Stimulated activated CD8-positive, alpha-beta memory T cell treated with anti-CD3 and anti-CD28 coated beads, Interleukin-4, amount 100 ng/mL, for 48 hours (primary cell): ENCODE measurements at places on chromosomes 7 and 10.

DNA sequence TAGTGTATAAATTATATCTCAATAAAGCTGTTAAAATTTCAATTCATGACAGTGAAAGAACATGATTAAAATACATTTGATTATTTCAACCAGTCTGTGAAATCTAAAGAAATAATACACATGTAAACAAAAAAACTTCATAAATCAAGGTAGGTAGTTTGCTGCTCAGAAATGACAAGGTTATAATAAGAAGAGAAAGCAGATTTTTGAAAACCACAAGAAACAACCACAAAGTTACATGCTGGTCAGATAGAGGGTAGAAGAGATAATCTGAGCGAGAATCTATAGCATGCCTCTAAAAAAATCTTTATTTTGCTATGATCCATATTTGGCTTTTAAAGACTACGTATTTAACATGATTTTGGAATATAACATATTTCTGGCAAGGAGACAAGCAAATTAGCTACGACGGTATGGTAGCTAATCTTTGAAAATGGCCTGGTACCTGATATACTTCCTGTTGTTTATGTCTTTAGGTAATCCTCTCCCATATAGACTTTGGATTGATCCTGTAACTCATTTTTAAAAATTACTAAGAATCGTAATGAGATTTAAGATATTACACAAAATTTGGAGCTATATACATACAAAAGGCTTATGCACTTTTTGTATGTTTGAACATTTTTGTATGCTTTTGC lies 23.5 kb upstream of the VCL start:
- DNase-seq, result no peak

GRCh38 chr10:58023341-58024073 lies 244.2 kb downstream of the IPMK start:
- DNase-seq, result no peak

DNA sequence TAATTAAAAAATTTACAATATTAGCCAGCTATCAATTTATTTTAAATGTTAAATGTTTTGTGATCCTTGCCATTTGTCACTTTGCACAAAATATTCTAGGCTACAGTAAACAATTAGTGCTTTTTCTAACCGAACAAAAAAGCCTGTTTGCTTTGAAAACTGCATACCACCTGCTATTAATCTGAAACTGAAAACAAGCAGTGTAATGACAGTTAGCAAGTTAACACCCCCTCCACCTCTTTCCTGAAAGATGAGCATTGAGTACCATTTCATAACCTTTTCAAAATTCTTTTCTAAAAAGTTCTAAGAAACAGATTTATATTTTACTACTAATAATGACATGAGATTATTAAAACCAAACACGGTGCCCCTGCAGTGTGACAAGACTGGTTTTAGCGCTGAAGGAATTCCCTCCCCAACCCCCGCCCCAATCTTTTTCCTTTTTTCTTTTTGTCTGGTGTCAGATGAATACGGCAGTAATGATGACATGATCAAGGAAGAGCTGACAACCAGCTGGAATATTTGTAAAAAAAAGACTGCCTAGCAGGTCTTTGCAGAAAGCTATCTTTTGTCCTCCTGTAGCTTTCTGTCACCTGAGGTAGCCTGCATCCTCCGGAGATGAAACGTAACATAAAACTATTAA lies 175.6 kb downstream of the CHCHD3 start:
- DNase-seq, result no peak

- no peak for DNase-seq
These were observed 212.6 kb downstream of the CHCHD3 start for GRCh38 chr7:132869166-132869861.

DNA sequence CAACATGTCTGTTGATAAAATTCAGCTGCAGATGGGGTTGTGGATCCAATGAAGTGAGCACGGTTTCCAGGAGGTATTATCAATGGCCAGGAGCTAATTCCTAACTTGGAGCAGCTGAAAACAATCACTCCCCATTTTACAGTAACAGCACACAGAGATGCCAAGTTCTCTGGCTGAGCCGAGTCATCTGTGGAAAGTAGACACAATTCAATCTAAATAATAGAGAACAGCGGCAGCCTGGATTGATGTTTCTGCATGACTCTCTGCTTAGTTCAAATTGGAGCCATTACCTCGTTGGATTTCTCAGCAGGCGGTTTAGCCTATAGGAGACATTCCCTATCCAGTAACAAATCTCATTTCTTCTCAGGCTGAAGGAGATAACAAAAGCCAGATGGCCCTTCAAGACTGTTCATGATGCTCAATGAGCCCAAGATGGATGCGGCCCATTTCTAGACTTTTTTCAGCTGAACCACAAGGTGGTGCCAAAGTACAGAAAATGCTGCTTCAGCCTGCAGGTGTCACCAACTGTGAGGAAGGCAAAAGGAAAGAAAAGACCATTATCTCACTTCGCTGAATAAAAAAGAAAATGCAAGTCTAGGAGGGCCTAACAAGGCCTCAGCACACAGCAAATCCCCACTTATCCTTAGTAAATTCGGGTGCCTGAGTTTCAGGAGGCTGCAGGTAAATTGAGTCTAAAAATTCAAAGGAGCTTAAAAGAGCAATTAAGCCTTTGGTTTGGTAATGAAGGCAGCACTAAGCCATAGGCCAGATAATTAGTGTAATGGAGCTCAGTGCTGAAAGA lies 83.7 kb downstream of the SLC16A9 start:
- DNase-seq, result no peak

- DNase-seq, result no peak
These were observed 71.7 kb upstream of the DOCK1 start for GRCh38 chr10:126833542-126833941.

GRCh38 chr7:51090411-51090810 lies 226.2 kb downstream of the COBL start:
- no peak for DNase-seq

- DNase-seq, result no peak
These were observed 15.8 kb downstream of the MAT1A start for GRCh38 chr10:80273523-80274170.

DNA sequence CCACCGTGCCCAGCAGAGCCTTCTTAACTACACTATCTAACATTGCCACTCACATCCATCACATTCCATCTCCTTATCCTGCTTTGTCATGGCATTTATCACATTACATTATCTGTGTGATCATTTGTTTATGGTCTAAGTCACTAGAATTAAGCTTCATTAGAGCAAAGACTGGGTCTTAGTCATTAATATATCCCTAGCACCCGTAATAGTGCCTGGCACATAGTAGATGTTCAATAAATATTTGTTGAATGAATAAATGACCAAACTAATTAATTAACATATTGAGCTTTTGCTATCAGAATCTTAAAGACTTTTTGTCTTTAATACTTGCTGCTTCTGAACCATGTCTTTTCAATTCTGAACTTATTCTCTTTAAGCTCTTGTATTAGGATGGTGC lies 5.9 kb upstream of the COPG2 start:
- no peak for DNase-seq

GRCh38 chr7:70288781-70289456 lies 690.6 kb downstream of the AUTS2 start:
- no peak for DNase-seq

DNA sequence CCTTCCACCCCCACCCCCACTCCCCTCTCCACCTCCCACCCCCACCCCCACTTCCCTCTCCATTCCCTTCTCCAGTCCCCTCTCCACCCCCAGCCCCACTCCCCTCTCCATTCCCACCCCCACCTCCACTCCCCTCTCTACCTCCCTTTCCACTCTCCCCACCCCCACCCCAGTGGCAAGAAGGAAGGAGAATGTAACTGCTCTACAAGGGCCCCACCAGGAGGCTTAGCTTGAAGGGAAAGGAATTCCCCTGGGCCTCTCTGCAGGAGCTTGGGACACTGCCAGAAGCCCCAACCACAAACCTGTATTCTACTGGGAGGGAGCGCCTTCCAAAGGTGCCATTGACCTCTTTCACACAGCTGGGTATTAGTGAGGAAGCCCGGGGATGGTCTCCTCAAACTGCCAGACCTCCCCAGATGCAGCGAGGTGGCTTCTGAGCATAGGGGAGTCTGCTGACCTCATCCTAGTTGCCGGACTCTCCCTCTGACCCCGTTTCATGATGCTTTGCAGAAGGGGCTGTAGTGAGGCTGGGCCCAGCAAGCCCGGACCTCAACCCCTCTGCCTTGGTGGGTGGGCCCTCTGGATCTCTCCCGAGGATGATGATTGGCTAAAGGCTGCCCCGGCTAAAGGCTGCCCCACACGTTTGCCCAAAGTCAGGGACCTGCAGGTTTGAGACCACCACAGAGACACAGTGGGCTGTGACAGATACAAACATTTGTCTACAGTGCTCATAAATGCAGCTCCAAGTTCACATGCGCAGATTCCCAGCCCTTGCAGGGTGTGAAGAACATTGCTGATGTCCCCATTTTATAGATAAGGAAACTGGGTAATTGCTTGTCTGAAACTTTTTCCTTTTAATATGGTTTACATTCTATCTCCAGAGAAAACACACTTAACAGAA lies 2.9 kb downstream of the DEPP1 start:
- DNase-seq, result no peak

- no peak for DNase-seq
These were observed 36.7 kb upstream of the SHH start for GRCh38 chr7:155848691-155849669.

- no peak for DNase-seq
These were observed 38.0 kb downstream of the SNX10 start for GRCh38 chr7:26329520-26330255.

GRCh38 chr10:34655286-34656170 lies 159.6 kb downstream of the PARD3 start:
- DNase-seq, result peak; percentile 42

- no peak for DNase-seq
These were observed 11.1 kb downstream of the CDK14 start for GRCh38 chr7:90607196-90607595.

DNA sequence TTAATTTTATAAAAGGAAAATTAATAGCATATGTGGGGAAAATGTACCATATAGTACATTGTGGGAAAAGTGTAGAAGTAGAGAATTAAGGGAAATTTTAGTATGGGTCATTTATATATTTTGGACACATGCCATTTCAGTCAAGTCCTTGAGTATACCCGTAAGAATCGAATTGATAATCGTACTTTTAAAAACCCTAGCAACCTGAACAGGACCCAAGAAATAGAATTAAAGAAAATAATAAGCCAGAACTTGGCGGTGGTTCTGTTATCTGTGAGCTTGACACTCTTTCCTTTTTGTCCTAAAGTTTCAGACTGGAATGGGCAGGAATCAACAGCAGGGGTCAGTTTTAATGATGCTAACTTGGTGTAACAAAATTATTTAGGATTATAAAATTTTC lies 221.0 kb downstream of the CDK14 start:
- DNase-seq, result no peak

DNA sequence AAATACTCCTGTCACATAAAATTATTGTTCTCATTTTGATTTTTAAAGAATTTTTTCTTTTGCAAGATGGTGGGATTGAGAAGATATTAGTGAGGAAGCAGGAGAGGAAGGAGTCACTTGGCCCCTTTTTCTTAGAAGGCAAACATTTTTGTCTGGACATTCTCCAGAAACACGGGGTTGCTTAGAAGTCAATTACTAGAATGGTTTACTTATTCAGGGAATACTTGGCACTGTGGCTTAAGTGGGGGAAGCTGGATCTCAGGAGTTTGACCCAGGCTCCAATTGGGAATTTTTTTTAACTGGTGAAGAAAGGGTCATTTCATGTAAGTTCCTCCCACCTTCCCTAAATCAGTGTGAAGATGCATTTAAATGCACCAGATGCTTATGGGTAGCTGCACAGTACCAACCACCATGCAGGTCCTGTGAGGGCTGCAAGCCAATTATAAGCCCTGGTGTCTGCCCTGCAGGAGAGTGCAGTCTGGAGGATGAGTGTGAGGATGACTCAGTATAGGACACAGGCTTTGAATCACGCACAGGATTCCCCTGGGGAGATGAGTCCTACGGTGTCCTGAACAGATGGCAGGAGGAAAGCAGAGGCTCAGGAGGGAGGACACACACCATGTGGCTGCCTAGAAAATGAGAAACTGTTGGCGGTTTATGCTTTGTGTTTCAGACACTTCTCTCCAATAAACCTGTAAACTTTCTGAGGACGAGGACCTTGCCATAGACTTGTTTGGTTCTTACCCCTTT lies 299.1 kb downstream of the PLXNA4 start:
- DNase-seq, result no peak

DNA sequence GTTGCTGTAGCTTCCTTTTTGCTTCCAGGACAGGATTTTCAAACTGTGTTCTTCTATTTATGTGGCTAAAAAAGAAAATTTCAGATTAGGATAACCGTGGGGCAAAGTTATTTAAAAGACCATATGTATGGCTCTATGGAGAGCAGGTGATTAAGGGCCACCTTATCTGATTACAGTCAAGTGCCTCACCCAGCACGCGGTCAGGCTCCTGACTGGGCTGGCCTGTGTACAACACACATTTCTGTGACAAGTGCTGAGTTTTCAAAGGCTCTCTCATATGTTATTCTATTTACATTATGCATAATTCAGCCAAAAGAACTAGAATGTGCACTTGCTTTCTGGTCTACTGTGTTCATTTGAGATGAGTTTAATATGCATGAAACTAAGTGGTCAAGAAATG lies 547.4 kb downstream of the PHTF2 start:
- DNase-seq, result no peak

GRCh38 chr7:110204527-110204926 lies 886.4 kb upstream of the LRRN3 start:
- no peak for DNase-seq

- no peak for DNase-seq
These were observed 75.4 kb downstream of the PLXNA4 start for GRCh38 chr7:132500727-132501440.

DNA sequence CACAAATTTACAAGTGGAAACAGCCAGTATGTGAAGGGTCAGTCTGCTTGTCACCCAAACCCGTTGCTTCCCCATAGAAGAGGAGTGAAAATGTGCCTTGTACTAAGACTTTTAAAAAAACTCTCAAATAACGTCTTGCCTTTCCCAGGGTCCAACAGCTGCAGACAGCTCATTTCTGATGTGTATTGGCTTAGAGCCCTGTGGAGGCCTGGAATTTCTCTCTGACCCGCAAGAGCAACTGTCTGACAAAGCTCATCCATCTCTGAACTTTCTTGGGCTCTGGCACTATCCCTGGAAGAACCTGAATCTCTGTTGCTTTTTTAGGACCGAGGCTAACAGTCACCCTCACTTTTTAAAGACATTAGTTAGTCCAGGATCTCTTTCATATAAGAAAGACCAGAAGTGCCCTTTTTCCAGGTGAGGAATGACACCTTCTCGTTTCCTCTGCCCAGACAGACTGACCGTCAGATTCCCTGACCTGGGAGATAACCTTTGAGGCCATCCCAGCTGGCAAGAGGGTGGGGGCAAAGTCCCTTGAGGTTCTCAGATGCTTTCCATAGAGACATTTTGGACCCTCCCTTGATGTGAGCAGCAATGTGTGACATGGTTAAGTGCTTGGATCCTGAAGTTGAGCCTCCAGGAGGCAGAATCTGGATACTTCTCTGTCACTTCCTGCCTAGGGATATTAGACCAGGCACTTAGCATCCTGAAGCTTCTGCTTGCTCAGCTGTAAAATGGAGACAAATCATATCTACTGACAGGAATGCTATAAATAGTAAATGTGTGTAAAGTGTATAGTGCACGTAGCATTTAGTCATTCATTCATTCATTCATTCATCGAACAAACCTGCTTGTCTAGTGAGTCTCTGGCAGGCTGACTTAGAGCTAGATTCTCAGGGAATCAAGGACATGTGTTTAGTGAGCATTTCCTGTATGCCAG lies 4.5 kb upstream of the NODAL start:
- DNase-seq, result no peak
